NCI-H1105 treated with DMSO at 0.1 percent for 48 hours (cell line): ENCODE measurements at places on chromosomes 16 and 17.

- no peak for DNase-seq
Measured at GRCh38 chr17:46192189-46192438, 1.1 kb downstream of the KANSL1 start.

- no peak for DNase-seq
Measured at GRCh38 chr16:30946671-30947540, 2.0 kb upstream of the ORAI3 start.

GRCh38 chr17:76191896-76192295 lies 48.4 kb downstream of the RNF157 start:
- no peak for DNase-seq

DNA sequence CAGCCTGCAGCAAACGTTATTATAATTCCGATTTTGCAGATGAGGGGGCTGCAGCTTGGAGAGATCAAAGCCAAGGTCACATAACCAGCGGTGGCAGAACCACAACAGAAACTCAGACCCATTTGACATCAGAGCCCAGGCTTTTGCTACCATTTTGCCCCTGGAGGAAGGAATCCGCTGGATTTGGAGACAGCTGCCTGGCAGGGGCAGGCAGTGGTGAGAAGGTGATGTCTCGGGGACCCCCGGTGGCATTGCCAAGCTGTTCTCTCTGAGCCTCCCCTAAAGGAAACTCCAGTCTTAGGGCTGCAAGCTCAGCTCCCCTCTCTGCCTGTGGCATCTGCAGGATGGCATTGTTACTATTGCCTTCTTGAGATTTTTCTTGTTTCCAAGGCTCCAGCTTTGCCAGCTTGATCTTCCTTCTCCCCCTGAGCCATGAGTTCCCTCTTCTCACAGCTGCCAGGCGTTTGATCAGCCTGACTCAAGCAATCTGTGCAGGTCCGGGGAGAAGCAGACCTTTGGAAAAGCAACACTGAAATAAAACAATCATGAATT lies 40.8 kb downstream of the AIPL1 start:
- no peak for DNase-seq

DNA sequence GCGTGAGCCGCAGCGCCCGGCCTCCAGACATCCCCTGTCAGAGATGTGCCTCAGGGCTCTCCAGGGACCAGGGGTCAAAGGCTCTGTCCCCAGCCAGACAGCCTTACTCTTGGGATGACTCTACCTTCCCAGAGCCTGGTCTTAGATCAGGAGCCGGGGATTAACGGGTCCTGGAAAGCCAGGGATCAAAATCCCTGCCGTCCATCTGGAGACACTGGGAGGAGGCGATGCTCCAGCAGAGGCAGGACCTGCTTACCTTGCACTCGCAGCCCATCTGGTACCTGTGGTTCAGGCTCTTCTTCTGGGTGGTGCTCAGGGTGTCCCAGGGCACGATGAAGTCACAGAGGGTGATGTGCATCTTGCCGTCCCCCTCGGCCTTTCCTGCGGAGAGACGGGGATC lies 16.7 kb upstream of the USP36 start:
- no peak for DNase-seq

- no peak for DNase-seq
Measured at GRCh38 chr17:68246271-68247028, 1.4 kb upstream of the AMZ2 start.

- DNase-seq = no peak
Measured at GRCh38 chr16:72312828-72313227, 140.9 kb upstream of the PMFBP1 start.

GRCh38 chr16:54268766-54269165 lies 17.8 kb downstream of the IRX3 start:
- DNase-seq = no peak

DNA sequence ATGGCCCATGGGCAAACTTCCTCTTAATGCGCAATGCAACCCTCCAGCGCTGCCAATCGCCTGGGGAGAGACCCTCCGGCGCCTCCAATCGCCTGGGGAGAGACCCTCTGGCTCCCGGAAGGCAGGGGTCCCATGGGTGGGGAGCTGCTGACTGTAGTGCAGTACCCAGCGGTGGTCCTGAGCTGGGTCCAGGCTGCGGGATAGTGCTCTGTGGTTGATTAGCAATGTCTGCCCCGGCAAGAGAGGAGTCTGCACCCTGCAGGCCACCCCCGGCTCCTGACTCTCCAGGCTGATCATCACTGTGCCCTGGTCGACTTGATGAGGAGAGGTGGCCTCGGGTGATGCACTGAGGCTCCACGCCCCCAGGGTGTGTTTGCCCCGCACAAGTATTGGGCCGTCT lies 44.6 kb upstream of the ZNF469 start:
- DNase-seq = no peak

- DNase-seq = peak; percentile 42
Measured at GRCh38 chr17:68777243-68777855, 176.2 kb upstream of the FAM20A start.

GRCh38 chr17:55625521-55625920 lies 97.1 kb downstream of the TMEM100 start:
- DNase-seq = no peak

DNA sequence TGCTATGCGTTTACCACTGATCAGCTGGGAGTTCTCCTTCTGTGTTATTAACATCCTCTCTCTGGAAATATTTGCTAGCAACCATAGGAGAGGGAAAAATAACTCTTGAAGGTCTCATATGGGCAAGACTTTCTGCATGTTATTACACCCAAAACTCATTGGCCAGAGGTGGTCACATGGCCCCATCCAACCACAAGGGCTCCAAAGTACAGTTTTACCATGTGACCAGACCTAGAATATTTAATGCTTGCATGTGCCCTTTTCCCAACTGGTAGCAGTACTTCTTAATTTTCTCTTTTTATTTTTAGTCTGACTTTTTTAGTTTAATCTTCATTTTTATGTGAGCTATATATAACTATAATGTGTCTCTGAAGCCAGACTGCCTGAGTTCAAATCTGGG lies 141.0 kb upstream of the NOG start:
- DNase-seq = no peak

GRCh38 chr16:2296661-2297505 lies 29.0 kb upstream of the RNPS1 start:
- no peak for DNase-seq

DNA sequence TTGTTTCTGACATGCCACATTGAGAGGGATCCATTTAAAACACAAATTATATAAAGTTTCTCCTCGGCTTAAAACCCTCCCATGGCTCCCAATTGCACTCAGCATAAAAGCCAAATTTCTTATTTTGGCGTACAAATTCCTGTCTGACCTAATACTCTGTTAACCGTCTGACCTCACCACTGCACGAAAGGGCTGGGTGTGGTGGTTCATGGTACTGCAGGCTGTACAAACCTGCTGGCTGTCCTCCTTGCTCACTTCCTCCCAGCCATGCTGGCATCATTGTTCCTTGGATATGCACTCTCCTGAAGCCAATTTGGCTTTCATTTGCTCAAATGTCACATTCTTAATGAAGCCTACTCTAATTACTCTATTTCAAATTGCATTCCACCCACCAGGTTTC lies 301.6 kb upstream of the C16orf82 start:
- DNase-seq = peak; percentile 9

DNA sequence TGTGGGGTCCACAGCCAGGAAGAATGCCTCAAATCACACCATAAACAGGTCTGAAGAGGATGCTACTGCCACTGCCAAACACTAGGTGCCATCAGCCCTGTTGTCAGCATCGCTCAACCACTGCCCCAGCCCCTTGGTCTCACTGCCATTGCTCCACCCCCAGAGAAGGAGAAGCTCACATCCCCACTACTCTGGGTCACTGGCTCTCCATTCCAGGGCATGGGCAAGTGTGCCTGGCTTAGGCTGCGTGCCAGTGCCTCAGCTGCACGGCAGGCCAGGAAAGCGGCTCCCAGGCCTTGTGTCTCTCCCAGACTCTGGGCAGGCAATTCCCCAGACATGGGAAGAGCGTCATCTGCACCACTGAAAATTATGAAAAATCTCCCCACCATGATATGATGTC lies 1.2 kb upstream of the IGSF6 start:
- no peak for DNase-seq

GRCh38 chr16:88857728-88858339 lies 907 bp downstream of the TRAPPC2L start:
- DNase-seq = peak; percentile 34

DNA sequence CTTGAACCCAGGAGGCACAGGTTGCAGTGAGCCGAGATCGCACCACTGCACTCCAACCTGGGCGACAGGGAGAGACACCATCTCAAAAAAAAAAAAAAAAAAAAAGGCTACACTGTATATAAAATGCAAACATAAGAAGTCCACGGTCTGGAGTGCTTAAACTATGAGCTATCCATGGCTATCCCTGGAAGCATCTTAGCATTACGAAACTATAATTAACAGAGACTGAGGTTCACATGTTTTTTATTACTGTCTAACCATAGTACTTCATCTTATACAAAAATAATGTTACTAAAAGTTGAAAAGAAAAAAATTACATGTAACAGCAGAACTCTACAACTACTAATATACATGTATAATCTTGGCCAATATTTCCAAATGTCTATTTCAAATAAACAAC lies 32.8 kb downstream of the HELZ start:
- no peak for DNase-seq

- DNase-seq = no peak
Measured at GRCh38 chr17:34400301-34400931, 37.4 kb upstream of the CCL1 start.

DNA sequence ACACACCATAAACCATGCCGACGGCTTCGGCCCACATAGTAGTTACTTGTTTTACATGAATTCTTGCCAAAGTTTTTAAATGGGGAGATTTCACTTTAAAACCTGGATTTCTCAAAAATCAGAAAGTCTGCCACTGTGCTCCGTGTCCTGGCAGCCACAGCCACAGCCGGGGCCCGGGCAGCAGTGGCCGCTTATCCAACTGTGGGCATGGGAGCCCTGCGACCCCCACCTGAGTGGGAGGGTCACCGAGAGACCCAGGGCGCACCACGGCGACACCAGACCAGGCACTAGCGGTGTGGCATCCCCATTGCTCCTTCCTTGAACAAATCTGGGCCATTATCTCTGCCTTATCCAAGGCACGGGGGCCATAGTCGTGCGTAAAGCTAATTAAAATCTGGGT lies 30.0 kb downstream of the ZNF469 start:
- DNase-seq = no peak

- DNase-seq = peak; percentile 96
Measured at GRCh38 chr17:7687072-7687907, at the start of gene TP53. TSS of gene TP53 (minus strand) at chr17:7687490. CDS start at chr17:7676594, 10,896 bp downstream.

DNA sequence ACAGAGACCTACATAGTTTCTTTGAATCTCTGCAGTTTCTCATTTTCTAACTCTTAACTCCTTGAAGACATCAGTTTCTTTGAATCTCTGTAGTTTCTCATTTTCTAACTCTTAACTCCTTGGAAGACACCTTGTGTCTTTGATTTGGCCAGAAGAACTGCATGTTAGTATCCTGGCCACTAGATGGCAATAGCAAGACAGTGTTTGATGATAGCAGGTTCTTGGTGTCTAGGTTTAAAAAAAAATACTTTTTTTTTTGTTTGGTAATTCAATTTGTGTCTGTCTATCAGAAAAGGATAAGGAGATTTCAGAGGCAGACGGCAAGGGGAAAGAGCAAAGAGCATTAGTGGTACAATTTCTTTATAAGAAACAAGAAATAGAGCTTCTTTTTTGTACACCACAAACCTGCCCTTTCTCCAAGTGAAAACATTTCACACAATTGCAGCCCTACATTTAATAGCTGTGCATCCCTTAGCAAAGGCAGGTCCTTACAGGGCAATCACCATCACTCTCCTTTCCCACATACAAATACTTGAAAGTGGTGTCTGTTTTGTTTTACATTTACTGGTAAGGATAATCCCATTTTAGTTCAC lies 1324.9 kb upstream of the CDH8 start:
- DNase-seq = peak; percentile 52

GRCh38 chr16:74726716-74727115 lies 26.1 kb upstream of the MLKL start:
- DNase-seq = no peak
